ENCODE measurements at places on chromosomes 13 and 19.

DNA sequence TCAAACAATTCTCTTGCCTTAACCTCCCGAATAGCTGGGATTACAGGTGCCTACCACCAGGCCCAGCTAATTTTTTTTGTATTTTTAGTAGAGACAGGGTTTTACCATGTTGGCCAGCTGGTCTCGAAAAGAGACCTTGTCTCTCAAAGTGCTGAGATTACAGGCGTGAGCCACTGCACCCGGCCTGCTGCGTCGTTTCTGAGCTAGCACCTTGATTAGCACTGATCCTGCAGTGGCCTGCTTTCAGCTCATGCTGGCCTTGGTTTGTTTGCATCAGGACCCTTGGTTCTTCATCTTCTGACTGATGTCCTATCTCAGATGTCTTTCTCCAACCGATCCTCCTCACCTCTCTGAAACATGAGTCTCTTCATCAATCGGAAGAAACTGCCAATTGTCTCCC, 4.9 kb upstream of the TFDP1 start:
- no peak for DNase-seq

DNA sequence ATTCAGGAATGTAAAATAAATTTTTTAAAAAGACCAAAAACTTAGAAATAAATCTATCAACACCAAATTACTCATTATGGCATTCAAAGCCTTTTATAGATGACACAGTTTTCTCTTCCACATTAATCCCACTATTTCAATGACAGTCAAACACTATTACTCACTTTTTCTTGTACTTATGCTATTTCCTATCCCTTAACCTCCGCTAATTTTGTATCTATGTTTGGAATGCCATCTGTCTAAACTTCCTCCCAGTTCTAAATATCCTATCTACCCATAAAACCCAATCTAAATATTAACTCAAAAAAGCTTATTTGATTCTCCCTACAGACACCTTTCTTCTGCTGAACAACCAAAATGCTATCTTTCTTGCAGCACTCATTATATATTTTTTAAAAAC, 203.5 kb downstream of the ENOX1 start:
- no peak for DNase-seq

DNA sequence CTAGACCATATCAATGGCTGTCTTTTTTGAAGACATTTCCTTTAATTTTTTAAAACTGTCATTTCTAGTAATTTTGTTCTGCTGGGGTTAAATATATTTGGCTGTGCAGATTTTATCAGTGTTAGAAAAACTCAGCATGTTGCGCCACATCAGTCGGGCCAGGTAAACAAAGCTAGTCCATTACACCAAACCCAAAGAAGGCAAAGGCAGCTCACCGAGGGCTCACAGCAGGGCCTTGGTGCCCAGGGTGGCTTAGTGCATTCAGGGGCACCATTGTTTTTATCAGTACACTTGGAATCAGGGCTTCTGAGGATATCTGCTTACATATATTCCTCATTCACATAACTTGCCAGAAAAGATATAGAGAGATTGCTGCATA, 22.2 kb downstream of the SPATA13 start:
- DNase-seq, result no peak

- no peak for DNase-seq
Observed at GRCh38 chr13:65787082-65787481, 1443.1 kb downstream of the PCDH9 start.

- no peak for DNase-seq
Observed at GRCh38 chr13:97726664-97727280, 226.7 kb upstream of the IPO5 start.

GRCh38 chr19:45187421-45188100, 9.0 kb downstream of the BLOC1S3 start:
- peak; percentile 78 for DNase-seq

GRCh38 chr19:49938662-49939061, 9.4 kb upstream of the NUP62 start:
- DNase-seq, result no peak

DNA sequence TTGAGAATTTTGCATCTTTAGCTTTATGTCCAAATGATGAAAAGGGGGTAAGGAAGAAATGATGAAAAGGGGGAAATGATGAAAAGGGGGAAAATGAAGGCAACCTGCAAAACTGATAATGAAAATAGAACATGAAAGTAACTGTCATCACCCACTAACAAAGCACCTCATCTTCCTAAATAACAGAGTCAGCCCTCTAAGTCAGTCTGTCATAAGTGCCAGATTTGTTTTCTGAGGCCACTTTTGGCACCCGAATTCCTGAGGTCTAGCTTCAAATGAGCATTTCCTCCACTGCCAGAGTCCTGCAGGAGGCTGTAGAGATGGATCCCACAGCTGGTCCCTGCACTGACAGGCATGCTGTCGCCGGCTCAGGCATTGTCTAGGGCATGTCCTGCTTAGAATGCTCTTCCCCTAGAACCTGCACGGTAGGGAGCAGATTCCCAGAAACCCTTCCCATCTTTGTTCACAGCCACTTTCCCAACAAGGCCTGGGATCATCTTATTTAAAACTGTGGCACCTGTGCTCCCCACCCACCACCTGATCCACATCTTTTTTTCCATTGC, 25.3 kb downstream of the RAP2A start:
- DNase-seq, result no peak
